SJCRH30 (cell line): ENCODE measurements at places on chromosomes 3 and 15. TPM values are rescaled to one million over a fixed set of nuclear protein-coding genes. Genes with fewer than 3 reads are reported as not detected.

- no peak overlapping the region for H3K27ac ChIP-seq
- H3K4me3 ChIP-seq: no peak overlapping the region
- H3K4me1 ChIP-seq: no peaks in the 10 kb centered on the region
- no peaks in the 10 kb centered on the region for H3K27me3 ChIP-seq
Observed at GRCh38 chr3:74370342-74370741, 244.1 kb downstream of the CNTN3 start.

- H3K27ac ChIP-seq: no peak overlapping the region
- DNase-seq: no peak
- no peaks in the 10 kb centered on the region for H3K36me3 ChIP-seq
- H3K4me1 ChIP-seq: no peaks in the 10 kb centered on the region
- H3K27me3 ChIP-seq: no peaks in the 10 kb centered on the region
Observed at GRCh38 chr15:73303636-73304035, 65.1 kb downstream of the HCN4 start.

SERINC4 gene
- total RNA-seq: not detected in 2 replicates

NUP210 gene
- 0.10 and 0.32 TPM in 2 replicates for total RNA-seq

- no peaks in the 10 kb centered on the region for H3K27me3 ChIP-seq
- no peak overlapping the region for H3K4me3 ChIP-seq
- no peaks in the 10 kb centered on the region for H3K4me1 ChIP-seq
- H3K36me3 ChIP-seq: no peaks in the 10 kb centered on the region
- H3K27ac ChIP-seq: no peak overlapping the region
Observed at GRCh38 chr15:48170981-48171380, 7.1 kb downstream of the MYEF2 start.

DNA sequence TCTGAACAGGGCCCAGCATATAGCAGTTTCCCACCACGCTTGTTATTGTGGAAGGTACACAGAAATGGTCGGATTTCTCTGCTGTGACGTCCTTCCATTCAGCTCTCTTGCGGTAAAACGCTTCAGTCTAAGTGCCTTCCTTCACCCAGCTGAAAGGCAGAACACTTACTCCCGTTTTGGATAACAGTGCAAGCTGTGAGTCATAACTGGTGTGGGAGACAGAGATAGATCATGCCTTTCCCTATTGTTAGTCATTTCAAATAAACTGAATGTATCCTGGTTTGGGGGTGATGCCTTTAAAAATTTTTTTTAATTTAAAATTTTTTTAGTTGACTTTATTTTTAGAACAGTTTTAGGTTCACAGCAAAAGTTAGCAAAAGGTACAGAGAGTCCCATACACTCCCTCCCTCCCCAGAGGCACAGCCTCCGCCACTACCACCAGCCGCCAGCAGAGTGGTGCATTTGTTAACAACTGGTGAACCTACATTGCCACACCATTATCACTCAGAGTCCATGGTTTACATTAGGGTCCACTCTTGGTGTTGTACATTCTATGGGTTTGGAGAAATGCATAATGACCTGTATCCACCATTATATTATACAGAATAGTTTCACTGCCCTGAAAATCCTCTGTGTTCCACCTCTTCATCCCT is 94.9 kb upstream of the NSMCE3 start:
- H3K27me3 ChIP-seq: no peaks in the 10 kb centered on the region
- no peaks in the 10 kb centered on the region for H3K4me1 ChIP-seq
- H3K4me3 ChIP-seq: no peak overlapping the region

- H3K27ac ChIP-seq: no peak overlapping the region
- H3K27me3 ChIP-seq: no peaks in the 10 kb centered on the region; the same call in 1 of the 2 replicates
- H3K4me1 ChIP-seq: no peaks in the 10 kb centered on the region
- no peaks in the 10 kb centered on the region for H3K36me3 ChIP-seq
- DNase-seq: no peak
Observed at GRCh38 chr3:127149621-127150310, 43.2 kb upstream of the PRR23E start.

ITGA11 gene
- not detected in 2 replicates for total RNA-seq

GRCh38 chr3:135020181-135020580 is 225.1 kb downstream of the EPHB1 start:
- no peaks in the 10 kb centered on the region for H3K4me1 ChIP-seq
- H3K36me3 ChIP-seq: no peaks in the 10 kb centered on the region
- no peak overlapping the region for H3K4me3 ChIP-seq
- no peaks in the 10 kb centered on the region for H3K27me3 ChIP-seq
- no peak overlapping the region for H3K27ac ChIP-seq
- no peak for DNase-seq

SATB1 gene
- total RNA-seq: 11.5 and 17.1 TPM in 2 replicates

- H3K4me3 ChIP-seq: no peak overlapping the region
- DNase-seq: no peak
- no peak overlapping the region for H3K27ac ChIP-seq
- no peaks in the 10 kb centered on the region for H3K27me3 ChIP-seq
Observed at GRCh38 chr15:64029110-64029509, 17.2 kb downstream of the DAPK2 start.

ZNF35 gene
- total RNA-seq: 17.0 and 18.7 TPM in 2 replicates

CLDN11 gene
- 0.30 and 0.33 TPM in 2 replicates for total RNA-seq

SERPINI2 gene
- not detected in 2 replicates for total RNA-seq

DNA sequence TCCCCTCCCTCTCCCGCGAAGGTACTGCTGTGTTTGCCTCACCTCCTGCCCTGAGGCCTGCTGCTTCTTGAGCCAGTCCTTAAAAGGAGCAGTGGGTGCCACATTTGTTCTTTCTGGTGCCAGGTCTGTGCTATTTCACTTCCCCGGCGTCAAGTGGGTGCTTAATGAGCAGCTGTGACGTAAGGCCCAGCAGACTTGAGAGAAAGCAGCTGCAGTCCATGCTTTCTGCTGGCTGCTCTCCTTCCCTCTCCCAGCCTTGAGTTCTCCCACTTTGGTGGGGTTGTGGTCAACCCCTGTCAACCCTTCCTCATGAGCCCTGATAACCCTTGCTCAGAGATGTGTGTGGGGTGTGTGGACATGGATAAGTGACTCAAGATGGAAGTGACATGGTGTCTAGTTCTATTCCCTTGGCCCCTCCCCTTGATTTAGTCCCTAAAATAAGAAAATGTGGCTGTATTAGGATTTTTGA is 6.9 kb downstream of the INAFM2 start:
- no peaks in the 10 kb centered on the region for H3K36me3 ChIP-seq
- H3K4me1 ChIP-seq: peaks cover 49% of the 10 kb centered on the region
- H3K27ac ChIP-seq: no peak overlapping the region
- peak; percentile 36 for DNase-seq
- no peak overlapping the region for H3K4me3 ChIP-seq

SNAP23 gene
- 52.6 and 60.7 TPM in 2 replicates for total RNA-seq

DNA sequence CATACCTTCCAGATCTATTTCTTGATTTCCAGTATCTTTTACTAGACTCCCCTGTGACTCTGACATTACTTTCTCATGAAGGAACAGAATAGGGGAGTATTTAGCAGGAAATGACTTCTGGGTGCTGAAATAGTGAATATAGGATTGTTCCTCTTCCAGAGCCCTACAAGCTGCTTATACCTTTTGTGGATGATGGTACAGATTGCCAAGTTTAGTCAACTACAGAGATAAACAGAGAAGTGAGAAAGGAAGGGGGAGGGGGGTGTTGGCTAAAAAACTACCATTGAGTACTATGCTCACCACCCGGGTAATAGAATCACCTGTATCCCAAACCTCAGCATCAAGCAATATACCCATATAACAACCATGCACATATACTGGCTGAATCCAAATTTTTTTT is 298.3 kb upstream of the GPR149 start:
- H3K27ac ChIP-seq: no peak overlapping the region
- no peaks in the 10 kb centered on the region for H3K4me1 ChIP-seq
- H3K4me3 ChIP-seq: no peak overlapping the region
- no peak for DNase-seq
- H3K27me3 ChIP-seq: no peaks in the 10 kb centered on the region
- no peaks in the 10 kb centered on the region for H3K36me3 ChIP-seq

POMGNT2 gene
- 1.3 and 1.8 TPM in 2 replicates for total RNA-seq

IP6K1 gene
- total RNA-seq: 28.7 and 30.3 TPM in 2 replicates

GRCh38 chr3:186235554-186235953 is 126.5 kb downstream of the DGKG start:
- H3K4me1 ChIP-seq: no peaks in the 10 kb centered on the region; the same call in 1 of the 2 replicates
- H3K27me3 ChIP-seq: no peaks in the 10 kb centered on the region
- no peak overlapping the region for H3K27ac ChIP-seq

- no peak for DNase-seq
- peaks cover 19% of the 10 kb centered on the region for H3K4me1 ChIP-seq
- H3K36me3 ChIP-seq: no peaks in the 10 kb centered on the region
Observed at GRCh38 chr15:70197945-70198361, 100.2 kb upstream of the TLE3 start.

GRCh38 chr3:102180280-102180931 is 254.4 kb upstream of the ZPLD1 start:
- no peaks in the 10 kb centered on the region for H3K36me3 ChIP-seq
- no peaks in the 10 kb centered on the region for H3K27me3 ChIP-seq
- DNase-seq: peak; percentile 23
- peaks cover 27% of the 10 kb centered on the region for H3K4me1 ChIP-seq
- H3K4me3 ChIP-seq: peak overlapping the region; percentile 18
- 0 out of 2 replicates have a peak overlapping the region, but pooled peaks have one; percentile 2 for H3K27ac ChIP-seq

DNA sequence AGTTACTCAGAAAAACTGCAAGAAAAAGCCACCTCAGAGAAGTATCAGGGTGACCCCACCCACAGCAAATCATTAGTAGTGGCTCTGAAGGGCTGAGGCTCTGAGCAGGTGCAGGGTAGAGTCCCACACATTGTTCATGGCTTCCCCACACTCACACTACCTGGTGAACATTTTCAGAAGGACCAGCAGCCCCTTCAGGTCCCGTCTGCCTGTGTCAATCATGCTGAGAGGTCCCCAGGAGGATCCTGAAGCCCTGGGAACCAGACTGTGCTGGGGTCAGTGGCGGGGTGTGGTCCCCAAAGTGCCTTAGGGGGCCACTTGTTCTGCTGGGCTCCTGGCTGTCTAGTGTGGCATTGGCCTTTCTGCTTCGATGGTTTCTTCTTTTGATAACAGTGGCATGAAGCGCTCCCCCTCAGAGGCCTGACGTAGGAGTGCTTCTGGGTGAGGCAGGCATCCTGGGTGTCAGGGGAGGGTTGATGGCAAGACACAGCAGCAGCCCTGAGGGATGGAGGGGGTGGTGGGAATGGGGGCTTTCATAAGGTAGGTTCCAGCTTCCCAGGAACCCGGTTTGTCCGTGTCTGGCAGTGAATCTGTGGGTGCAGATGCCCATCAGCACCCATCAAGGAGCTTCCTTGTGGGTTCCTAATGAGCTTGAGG is 19.0 kb upstream of the FANCD2 start:
- peaks cover 14% of the 10 kb centered on the region for H3K36me3 ChIP-seq
- H3K4me1 ChIP-seq: peaks cover 22% of the 10 kb centered on the region
- H3K27ac ChIP-seq: no peak overlapping the region
- H3K27me3 ChIP-seq: no peaks in the 10 kb centered on the region

PSMD2 gene
- total RNA-seq: 302 TPM in 2 replicates

DNA sequence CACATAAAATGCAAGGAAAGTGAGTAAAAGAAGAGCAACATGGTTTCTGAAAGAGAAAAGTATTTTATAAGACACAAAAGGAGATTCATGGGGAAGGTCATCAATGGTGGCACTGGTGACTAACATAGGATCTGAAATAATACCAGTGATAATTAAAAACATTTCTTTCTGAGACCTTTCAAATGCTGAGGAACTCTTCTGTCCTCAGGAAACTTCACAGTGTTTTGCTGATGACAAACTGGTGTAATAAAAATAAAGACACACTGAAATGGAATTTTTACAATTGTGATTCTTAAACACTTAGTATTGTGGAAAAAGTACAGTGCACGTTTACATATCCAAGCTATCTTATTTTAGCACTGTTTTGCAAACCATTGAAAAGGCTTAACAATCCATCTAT is 80.4 kb upstream of the ZBTB20 start:
- H3K4me1 ChIP-seq: no peaks in the 10 kb centered on the region
- DNase-seq: no peak
- H3K27ac ChIP-seq: no peak overlapping the region
- no peak overlapping the region for H3K4me3 ChIP-seq

ZNF620 gene
- total RNA-seq: 4.6 and 6.1 TPM in 2 replicates

SLC9A9 gene
- 0.94 and 1.4 TPM in 2 replicates for total RNA-seq

DNA sequence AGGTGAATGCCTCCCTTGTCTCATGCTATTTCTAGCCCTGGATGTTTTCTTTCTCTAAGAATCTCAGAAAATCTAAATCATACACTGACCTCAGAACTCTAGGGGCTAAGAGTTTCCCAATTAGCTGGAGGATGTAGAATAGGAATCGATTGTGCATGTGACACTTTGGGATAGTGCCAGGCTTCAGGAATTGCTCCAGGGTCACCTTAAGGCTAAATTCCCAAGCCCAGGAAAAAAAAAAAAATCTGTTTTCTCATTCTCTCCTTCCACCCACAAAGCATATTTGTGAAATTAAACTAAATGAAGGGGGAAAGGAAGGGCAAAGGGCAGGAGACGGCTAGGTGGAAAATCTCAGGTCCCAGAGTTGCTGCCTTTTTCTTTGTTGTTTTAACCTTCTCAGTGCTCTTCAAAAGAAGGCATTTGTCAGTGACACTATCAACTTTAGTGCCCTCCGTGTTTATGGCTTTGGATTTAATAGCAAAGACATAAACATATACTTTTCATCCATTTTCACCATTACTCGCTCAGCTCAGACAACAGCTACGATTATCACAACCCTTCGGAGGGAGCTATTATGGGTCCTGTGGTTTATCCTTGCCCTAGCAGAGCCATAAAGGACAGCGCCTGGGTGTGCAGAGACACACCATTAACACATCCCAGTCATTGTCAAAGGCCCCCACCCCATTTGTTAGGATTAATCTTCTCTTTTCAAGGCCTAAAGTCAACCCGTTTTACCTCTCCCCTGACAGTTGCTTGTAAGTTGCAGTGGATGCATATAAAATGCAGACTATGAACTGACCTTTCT is 271.7 kb downstream of the PDZRN3 start:
- no peak for DNase-seq
- H3K36me3 ChIP-seq: no peaks in the 10 kb centered on the region
- H3K4me1 ChIP-seq: peaks cover 4% of the 10 kb centered on the region; the same call in 1 of the 2 replicates
- no peaks in the 10 kb centered on the region for H3K27me3 ChIP-seq
- H3K27ac ChIP-seq: no peak overlapping the region
- no peak overlapping the region for H3K4me3 ChIP-seq

DNA sequence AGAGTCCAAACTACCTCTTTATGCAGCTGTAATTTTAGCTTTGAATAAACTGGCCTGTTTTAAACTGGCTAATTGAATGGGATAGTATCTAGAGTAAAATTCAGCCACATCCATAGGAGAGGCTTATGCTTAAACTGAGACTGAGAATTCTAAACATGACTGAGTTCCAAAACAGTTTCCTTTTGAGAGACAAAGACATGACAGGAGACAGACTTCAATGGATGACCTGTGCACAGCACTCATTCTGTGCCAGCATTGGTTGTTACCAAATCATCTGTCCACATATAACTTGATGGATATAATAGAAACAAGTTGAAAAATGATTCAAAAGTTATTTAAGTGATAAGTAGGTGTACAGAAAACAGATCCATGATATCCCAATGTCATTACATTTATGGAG is 20.9 kb downstream of the IL12A start:
- no peak overlapping the region for H3K4me3 ChIP-seq
- no peak for DNase-seq
- no peaks in the 10 kb centered on the region for H3K27me3 ChIP-seq
- H3K27ac ChIP-seq: no peak overlapping the region
- no peaks in the 10 kb centered on the region for H3K36me3 ChIP-seq
- H3K4me1 ChIP-seq: no peaks in the 10 kb centered on the region

GRCh38 chr15:35958021-35958420 is 412.1 kb upstream of the DPH6 start:
- DNase-seq: no peak
- no peaks in the 10 kb centered on the region for H3K27me3 ChIP-seq
- H3K4me1 ChIP-seq: no peaks in the 10 kb centered on the region
- no peaks in the 10 kb centered on the region for H3K36me3 ChIP-seq
- no peak overlapping the region for H3K4me3 ChIP-seq
